ENCODE measurements at places on chromosomes 6 and 20.

GRCh38 chr6:163226181-163226835, 188.2 kb upstream of the QKI start:
- no peak for DNase-seq

DNA sequence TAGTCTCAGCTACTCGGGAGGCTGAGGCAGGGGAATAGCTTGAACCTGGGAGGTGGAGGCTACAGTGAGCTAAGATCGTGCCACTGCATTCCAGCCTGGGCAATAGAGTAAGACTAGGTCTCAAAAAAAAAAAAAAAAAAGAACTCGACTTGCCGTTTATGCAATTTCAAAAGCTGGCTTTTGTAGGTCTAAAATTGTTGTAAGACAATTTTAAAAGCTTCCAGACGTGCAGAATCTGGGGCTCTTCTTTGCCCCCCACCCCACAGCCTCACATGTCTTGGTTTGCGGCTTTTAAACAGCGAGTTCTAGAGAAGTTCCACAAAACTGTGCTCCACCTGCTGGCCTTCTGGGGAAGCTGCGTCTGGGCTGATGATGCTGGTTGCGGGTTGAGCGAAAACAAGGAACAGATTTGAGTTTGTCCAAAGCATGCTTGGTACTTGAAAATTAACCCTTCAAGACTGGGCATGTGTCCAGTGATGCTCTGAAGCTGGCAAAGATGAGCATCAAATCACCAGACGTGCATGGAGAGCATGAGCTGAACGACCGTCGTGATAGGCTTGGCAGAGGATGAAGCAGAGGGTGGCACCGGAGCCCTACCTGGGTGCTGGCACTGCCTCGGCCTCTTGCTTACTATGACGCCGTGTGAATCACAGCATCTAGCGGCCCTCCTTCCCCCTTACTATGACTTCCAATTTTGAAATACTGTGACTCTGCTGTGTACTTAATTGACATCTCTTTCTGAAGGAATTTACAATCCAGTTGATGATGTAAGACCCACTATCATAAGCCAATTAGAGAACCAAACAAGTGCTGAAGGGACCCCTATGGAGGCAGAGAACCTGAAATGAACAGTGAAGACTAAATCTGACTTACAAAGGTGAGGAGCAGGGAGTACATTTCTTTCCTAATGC, 171.4 kb downstream of the GMPR start:
- no peak for DNase-seq

- no peak for DNase-seq
Observed at GRCh38 chr6:161630674-161631073, 356.8 kb upstream of the AGPAT4 start.

DNA sequence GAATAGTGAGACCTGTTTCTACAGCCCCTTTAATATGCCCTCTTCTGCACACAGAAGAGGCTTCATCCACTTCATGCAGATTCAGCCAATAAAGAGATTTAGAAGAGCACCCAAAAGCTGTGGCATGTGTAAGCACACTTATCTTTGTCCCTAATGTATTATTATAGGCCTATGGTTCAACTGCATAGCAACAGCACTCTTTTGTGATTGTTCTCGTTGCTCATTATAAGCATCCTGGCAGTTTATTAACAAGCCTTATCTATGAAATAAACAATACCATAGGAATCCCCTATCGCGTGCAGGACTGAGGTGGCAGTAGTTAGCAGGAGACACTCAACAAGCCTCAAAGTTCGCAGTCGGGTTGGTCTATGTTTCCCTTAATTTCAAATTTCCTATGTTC, 138.5 kb upstream of the BEND6 start:
- no peak for DNase-seq

DNA sequence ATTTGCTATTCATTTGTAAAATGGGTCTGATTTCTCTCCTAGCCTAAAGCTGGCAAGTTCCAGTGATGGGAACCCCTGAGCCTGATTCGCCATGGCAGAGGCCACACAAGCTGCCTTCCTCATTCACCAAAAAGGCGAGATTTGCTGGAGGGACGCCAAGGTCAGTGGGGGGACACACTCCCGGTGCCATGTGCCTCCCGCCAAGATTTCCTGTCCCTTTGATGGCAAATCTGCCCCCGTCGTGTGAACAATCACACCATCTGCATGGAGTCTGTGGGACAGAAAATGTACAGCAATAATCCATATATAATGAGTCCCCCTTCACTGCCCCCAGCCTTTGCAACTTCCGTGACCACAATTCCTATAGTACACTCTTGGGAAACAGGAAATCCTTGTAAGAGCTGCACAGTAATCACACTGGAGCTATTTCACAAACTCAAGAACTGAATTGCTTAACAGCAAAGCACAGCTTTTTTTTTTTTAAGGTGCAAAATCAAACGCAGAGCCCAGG, 15.7 kb upstream of the IGF2R start:
- no peak for DNase-seq

DNA sequence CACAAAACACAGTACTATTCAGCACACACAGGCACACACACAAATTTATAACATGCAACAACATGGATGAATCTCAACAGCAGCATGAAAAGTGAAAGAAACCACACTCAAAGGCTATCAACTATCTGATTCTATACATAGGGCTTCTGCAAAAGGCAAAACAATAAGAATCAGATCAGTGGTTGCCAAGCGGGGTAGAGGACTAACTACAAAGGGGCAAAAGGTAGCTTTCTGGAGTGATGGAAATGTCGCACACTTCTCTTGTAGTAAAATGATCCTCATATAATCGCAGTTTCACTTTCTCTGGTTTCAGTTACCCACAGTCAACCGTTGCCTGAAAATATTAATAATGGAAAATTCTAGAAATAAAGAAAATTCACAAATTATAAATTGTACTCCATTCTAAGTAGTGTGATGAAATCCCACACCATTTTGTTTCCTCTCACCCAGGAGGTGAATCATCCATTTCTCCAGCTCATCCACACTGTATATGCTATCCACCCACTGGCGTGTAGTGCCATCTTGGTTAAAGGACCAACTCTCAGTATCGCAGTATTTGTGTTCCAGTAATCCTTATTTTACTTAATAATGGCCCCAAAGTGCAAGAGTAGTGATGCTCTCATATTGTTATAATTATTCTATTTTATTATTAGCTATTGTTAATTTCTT, 12.8 kb upstream of the PLN start:
- DNase-seq = no peak

- DNase-seq = no peak
Observed at GRCh38 chr20:62067547-62068260, 2.0 kb upstream of the TAF4 start.

GRCh38 chr20:44856442-44856841, 29.1 kb upstream of the YWHAB start:
- no peak for DNase-seq

DNA sequence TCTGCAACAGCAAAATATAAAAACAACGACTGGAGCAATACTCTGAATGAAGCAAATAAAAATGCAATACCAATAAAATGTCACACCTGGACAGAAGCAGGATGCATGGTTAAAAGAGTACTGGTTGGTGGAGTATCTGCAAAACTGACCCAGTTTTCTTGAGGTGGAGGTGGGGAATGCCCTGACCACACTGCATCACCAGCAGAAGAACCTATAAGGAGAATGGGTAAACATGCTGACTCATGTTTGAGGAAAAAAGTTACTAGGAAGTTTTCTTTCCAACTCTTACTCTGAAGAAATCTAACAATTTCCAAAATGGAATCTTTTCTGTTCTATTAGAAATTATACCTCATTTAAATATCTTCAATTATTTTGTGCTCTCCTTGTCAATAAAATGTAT, 43.6 kb downstream of the REPS1 start:
- no peak for DNase-seq

All from NCI-H2081 treated with DMSO at 0.1 percent for 48 hours (cell line).